ENCODE measurements at places on chromosomes 7 and 10.

DNA sequence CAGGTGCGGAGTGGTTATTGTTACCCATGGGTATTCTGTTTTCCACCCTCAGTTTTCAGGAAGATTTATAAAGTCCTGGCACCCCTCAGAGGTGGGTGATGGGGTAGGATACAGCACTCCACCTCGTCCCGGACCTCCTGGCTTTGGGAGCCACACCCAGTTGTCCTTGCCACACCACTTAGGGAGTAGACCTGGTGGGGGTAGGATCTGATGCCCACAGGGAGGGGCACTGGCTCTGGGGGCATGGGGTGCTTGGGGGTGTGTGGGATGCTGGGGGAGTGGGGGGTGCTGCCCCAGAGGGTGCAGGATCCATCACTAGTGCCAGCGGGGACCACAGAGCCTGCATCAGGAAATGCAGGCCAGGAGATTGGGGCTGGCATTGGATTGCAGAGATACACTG, 4.5 kb downstream of the ZNF511 start:
- DNase-seq, result no peak

GRCh38 chr7:112648781-112649180, 141.4 kb downstream of the TMEM168 start:
- no peak for DNase-seq

- no peak for DNase-seq
Measured at GRCh38 chr10:95784279-95784913, 28.4 kb downstream of the ENTPD1 start.

DNA sequence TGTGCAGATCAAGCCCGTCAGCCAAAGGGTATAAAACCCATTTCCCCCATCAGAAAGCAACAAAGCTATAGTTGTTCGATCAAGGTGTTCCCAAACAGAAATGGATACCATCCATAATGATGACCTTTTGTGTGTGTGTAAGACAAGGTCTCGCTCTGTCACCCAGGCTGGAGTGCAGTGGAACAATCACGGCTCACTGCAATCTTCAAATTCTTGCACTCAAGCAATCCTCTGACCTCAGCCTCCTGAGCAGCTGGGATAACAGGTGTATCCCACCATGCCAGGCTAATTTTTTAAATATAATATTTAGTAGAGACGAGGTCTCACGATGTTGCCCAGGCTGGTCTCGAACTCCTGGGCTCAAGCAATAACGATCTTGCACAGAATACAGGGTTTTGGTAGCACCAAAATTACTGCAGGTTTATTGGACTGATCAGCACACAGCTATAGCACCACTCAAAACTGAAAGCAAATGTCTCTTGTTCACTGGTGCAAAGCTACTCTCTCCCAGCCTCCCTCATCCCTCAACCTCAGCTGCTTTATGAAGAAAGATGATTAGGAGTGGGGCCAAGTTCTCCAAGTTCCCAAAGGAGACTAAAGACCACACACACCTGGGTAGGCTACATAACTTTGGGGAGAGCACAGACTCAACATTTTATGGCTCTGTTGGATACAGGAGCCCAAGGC, 80.5 kb downstream of the ABI1 start:
- DNase-seq, result no peak

GRCh38 chr7:102916881-102917280, 4.1 kb downstream of the LRRC17 start:
- DNase-seq, result no peak

- no peak for DNase-seq
Measured at GRCh38 chr10:27820637-27821036, 75.0 kb upstream of the MKX start.

- no peak for DNase-seq
Measured at GRCh38 chr7:15916681-15917380, 230.3 kb upstream of the MEOX2 start.

GRCh38 chr7:128335730-128336129, 8.0 kb downstream of the RBM28 start:
- no peak for DNase-seq

DNA sequence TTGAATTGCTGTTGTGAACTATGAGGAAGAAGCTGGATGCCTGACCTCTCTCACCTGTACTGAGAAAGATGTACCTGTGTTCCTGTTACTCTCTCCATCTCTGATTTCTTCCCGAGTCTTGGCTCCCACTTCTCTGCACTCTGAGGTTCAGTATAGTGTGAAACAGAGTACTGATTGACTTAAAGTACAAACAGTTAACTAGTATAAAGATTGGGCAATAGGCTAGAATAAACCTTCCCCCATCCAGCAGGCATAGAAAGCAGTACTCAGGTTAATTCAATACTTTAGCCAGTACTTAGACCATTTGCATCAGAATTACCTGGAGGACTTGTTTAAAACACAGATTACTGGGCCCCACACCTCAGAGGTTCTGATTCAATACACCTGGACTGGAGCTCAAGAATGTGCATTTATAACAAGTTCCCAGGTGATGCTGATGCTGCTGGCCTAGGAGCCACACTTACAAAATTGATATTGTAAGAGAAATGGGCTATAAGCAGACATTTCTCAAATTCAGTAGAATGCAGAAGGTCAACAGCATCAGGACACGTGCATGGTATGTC, 51.6 kb downstream of the ANK3 start:
- no peak for DNase-seq

All from kidney capillary endothelial cell (primary cell).